ENCODE measurements at places on chromosomes 6 and 20.

DNA sequence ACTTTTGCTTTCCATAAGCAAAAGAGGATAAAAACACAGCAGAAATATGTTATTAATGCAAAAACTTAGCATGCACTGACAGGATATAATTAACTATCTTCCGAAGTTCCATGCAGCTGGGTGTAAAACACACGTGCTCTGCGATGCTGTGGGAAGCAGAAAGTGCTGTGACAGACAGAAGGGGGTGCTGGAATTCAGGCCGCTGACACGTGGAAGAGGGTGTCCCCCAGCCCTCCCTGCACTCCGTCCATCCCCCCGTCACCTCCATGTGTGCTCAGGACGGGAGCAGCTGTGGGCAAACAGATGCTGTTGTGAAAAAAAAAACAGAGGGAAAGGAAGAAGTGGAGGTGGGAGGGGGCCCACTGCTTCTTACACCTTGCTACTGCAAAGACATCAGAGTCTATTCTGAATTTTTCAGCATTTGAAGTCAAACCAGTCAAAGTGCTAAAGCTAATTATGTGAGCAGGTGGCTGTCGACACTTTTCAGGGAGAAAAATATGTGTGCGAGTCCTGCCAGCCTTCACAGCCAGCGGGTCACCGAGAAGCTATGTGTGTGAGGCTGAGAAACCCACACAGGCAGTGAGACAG lies 175.9 kb upstream of the AFDN start:
- no peak for DNase-seq

DNA sequence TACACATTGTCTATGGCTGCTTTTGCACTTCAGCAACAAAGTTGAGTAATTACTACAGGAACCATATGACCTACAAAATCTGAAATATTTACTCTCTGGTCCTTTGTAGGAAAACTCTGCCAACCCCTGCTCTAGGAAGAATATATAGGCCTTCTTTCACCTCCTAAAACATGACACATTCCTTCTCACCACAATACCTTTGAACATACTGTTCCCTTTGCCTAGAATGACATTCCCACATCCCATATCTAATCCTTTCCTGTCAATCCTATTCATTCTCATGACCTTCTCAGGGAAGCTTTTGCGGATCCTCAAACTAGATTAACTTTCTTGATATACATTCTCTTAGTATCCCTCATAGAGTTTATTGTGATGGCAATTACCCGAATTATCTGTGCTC lies 18.0 kb upstream of the NCOA6 start:
- DNase-seq, result no peak

- DNase-seq, result no peak
Observed at GRCh38 chr6:100168148-100168547, 174.1 kb upstream of the MCHR2 start.

GRCh38 chr6:11374036-11375010 lies 141.9 kb upstream of the NEDD9 start:
- no peak for DNase-seq

DNA sequence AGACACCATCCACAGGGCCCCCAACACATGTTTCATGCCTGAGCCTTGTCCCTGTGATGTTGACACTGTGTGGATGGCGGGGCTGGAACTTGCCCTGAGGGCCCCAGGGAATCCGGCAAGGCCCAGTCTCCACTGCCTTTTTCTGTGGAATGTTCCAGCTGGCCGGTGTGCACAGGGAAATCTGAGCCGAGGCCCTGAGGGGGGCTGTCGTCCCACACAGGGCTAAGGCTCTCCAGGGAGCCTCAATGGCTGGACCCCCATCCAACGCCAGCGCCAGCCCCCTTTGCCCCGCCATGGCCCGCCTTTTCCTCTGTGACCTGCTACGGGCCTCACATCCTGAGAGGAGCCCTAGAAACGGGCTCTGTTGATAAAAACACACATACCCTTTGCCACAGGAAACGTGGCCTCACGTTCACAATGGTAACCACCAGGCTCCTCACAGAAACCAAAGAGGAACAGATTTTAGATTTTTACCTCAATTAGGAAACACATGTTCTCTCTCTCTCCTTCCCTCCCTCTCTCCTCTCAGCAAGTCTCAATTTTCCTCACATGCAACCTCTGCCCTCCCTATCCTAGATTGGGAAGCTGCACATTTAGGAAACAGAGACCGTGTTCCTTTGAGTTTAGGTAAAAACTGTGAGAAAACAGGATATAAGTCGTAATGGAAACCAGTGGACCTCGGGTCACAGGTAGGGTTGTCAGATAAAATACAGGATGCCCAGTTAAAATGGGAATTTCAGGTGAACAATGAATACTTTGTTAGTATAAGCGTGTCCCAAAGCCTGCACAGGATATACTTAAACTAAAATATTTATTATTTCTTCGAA lies 13.7 kb upstream of the ZNF831 start:
- DNase-seq, result no peak
